HS-5 (cell line): ENCODE measurements at places on chromosomes 12 and 14.
A peak's percentile ranks its signal among the peaks of the same experiment; 100 is the strongest.

DNA sequence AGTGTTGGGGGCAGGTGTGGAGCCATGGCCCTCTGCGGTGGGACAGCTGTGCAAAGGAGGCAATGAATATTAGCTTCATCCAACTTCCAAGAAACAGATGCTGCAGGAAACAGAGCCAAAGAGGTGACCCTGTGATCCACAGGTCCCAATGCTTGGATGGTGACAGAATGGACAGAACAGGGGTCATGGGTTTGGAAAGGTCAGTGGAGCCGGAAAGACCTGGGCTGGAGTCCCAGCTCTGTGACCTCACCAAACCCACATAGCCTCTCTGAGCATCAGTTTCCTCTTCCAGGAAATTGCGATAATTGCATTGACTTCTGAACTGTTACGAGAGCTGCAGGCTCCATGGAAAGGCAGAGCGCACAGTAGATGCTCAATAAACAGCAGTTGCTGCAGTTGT, 110.2 kb upstream of the GSC start:
- DNase-seq, result no peak

DNA sequence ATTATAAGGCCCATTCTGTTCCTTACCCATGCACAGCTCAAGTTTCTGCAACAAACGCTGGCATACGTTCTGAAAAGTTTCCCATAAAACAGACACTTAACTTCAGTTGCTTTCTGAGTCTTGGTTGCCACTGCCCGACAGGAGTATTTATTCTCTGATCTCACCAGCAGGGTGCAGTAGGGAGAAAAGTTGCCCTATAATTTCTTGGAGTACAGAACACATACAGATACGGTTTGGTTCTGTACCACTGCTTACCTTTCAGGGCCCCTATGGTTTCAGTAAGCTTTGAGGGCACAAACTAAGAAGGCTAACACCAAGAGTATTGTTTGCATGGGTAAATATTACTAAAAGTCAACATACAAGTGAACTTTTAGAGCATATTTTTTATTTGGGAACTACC, 77.9 kb downstream of the SPATA7 start:
- no peak for DNase-seq

GRCh38 chr14:75989134-75989533, 3.6 kb downstream of the IFT43 start:
- peak; percentile 67 for DNase-seq

GRCh38 chr14:91405241-91405721, 12.3 kb downstream of the CCDC88C start:
- DNase-seq, result no peak

DNA sequence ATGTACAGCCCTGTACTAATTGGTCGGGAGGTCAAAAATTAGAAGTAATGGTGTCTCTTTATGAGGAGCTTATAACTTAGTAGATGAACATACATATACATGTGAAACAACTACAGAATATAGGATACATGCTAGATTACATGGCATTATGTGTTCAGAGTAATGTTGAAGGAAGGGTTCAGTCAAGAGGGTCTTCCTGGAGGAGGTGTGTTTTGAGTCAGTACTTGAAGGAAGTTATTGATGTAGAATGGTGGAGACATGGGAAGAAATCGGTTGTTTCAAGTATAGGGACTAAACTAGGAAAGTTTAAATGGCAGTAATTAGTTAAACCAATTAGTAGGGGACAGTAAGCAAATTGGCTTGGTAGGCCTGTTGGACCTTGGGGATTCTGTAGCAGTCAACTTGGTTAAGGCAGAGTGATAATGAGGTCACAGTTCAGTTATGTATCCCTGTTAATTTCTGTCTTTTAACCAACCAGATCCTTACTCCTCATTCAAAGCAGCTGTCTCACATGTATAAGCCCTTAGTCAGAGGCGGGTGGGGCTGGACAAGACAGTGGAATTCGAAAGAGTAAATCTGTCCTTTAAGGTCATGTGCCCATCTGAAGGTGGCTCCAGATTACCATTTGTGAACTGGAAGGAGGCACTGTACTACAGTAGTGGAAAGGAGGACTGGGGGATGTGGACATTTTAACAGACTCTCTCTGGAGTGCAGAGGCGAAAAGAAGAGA, 3.5 kb upstream of the ANKRD52 start:
- DNase-seq, result peak; percentile 87

GRCh38 chr12:82474181-82474797, 116.0 kb downstream of the METTL25 start:
- no peak for DNase-seq

GRCh38 chr12:53180931-53181645, 363 bp upstream of the CSAD start:
- DNase-seq, result peak; percentile 26

GRCh38 chr14:22471545-22472121, 117.4 kb downstream of the DAD1 start:
- no peak for DNase-seq

DNA sequence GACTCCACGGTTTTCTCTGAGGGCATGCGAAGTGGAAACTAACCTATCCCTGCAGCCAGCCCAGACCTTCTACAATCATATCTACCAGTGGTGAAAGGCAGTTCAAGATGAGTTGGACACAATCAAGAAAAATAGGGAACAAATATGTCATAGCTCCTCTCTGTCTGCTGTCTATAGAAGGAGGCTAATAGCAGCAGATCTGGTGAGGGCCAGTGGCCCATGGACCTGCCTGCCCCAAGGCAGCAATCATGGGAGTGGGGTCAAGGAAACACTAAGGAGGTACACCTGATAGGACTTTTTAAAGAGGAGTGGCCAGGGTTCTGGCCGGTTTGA, 149.5 kb downstream of the PRKCH start:
- DNase-seq, result no peak

- DNase-seq, result no peak
These were observed 99.8 kb upstream of the WSCD2 start for GRCh38 chr12:108029051-108029835.

DNA sequence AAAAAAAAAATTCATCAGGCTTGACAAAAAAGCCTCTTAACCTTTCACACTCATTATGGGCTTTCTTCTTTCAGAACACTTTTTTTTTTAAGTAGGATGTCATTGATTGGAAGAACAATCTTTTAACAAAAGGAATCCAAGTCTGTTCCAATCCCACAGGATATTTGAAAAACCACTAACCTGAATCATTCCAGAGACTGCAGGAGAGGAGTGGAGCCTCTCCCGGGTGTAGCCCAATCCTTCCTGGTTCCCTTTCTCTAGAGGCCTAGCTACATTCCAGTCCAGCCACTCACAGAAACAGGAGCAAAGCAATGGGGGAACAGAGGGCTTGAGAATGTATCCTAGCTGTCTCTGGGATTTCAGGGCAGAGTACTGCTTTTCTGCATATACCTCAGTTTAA, 4.3 kb downstream of the MFAP5 start:
- DNase-seq, result peak; percentile 86

DNA sequence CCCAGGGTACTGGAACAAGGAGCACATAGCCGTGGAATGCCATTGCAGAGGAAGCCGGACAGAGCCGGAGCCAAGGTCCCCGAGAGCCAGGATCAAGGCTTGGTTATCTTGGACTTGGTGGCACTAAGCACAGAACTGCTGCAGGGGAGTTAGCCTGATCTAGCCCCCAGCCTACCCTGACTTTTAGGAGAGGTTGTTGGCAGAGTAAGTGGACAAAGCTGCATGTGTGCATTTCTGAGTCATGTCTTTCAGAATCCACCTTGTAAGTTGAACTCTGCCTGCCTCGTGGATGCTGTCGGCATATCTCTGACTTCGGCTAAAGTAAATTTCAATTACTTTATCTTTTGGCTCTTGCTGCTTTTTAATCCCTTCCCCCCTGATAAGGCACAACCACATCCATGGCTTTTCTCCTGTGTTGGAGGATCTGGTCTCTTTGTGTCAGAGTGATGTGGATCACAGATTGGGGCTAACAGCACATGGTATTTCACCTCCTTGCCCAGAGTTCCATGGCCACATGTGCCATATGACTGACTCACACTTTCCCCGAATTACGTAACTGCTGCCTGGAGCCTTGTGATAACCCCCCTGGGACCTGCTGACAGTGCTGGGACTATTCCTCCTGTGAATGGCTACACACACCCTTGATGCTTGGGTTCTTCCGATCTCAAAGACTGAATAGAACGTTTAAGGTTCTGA, 240.3 kb downstream of the EMP1 start:
- peak; percentile 88 for DNase-seq

DNA sequence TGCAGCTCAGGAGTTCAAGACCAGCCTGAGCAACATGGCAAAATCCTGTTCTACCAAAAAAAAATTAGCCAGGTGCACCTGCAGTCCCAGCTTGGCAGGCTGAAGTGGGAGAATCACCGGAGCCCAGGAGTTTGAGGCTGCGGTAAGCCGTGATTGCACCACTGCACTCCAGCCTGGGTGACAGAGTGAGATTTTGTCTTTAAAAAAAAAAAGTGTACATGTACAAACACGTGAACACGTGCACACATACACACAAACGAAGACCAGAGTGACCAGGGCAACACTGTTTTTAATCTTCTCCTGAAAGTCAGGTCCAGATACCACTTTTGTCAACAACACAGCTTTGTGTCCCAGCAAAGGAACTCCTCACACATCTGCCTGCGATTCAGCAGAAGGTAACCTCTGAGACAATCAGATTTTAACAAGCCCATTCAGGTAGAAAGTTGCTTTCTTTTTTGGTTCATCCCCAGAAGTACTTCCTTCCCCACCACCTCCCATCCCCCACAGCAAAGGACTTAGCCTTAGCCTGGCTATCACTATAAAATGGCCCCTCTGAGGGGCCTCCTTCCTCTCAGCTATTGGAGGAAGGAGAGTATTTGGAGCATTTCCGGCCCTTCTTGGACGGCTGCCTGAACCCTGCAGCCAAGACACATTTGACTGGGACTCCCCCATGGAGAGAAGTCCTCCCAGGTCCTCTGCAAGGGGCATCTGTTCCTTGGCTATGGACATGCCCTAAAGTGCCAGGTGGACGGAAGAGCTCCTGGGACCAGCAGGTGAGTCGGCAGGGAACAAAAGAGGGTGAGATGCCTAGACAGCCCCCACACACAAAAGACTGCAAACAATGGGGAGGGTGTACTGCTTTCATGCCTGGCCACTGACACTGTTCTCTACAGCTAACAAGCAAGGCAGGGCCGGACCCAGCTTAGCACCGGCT, 9.8 kb downstream of the CTDSP2 start:
- peak; percentile 65 for DNase-seq

GRCh38 chr14:69260861-69261564, 1.1 kb downstream of the GALNT16 start:
- DNase-seq, result no peak

GRCh38 chr12:125032466-125033152, 32.6 kb upstream of the AACS start:
- no peak for DNase-seq

DNA sequence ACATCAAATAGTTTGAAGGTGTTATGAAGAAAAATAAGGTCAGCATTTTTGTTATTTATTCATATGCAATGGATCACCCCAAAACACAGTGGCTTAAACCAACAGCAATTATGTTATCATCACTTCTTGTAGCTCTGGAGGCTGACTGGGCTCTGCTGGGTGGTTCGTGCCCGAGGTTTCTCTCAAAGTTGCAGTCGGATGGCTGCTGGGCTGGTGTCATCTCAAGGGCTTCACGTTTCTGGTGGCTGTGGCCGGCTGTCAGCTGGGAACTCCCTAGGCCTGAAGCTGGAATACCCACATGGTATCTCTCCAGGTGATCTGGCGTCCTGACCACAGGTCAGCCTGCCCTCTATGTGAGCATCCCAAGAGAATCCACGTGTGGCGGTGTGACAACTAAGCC, 12.0 kb downstream of the DIO3 start:
- no peak for DNase-seq
